IMR-90 (cell line): ENCODE measurements at places on chromosomes 2 and 18.

GRCh38 chr2:159030674-159031380 lies 62.4 kb downstream of the TANC1 start:
- no peaks in the 10 kb centered on the region for H3K27me3 ChIP-seq
- peaks cover 26% of the 10 kb centered on the region for H3K4me1 ChIP-seq
- H3K4me3 ChIP-seq, result no peak overlapping the region
- peak; percentile 83 for DNase-seq

DNA sequence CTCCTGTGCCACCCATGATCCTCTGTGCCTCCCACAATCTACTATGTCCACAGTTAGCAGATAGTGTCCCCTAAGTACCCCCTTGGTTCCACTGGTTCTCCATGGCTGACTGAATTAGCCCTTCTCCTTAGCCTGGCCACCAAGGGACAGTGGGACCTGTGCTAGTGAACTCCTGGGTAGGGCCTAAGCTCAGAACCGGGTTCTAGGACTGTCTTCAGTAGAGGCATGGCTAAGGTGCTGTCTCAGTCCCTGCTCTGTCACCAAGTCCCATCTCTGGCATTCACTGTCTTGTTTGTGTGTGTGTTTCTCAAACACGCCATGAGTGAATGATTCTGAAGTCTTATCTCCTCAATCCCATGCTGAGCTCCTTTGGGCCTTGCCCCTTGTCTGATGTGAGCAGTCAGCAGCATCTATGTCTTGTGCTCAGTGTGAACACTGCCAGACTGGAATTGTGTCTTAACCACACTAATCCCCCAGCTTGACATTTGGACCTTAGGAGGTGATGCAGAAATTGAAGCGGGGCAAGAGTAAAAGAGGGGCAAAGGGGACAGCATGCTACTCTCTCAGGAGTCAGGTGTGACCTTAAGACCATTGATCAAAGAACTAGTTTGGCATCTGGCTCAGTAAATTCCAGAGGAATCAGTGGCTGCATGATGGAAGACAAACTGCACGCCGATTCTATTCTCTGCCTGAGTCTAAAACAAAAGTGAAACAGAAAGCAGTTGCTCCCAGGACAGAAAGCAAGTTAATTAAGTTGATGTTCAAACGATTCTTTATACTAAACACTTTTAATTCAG lies 190.5 kb downstream of the ALPK2 start:
- peaks cover 6% of the 10 kb centered on the region; the same call in 1 of the 2 replicates for H3K27me3 ChIP-seq
- H3K27ac ChIP-seq, result no peak overlapping the region
- no peaks in the 10 kb centered on the region for H3K36me3 ChIP-seq

GRCh38 chr2:156890529-156891148 lies 366.9 kb upstream of the GALNT5 start:
- no peak overlapping the region for H3K4me3 ChIP-seq
- no peaks in the 10 kb centered on the region for H3K27me3 ChIP-seq
- H3K4me1 ChIP-seq, result no peaks in the 10 kb centered on the region
- H3K27ac ChIP-seq, result no peak overlapping the region
- DNase-seq, result no peak

GRCh38 chr2:19363474-19363778 lies 5.0 kb upstream of the OSR1 start:
- H3K27me3 ChIP-seq, result peaks cover 14% of the 10 kb centered on the region
- peak overlapping the region; percentile 15; the same call in 1 of the 2 replicates for H3K27ac ChIP-seq
- no peaks in the 10 kb centered on the region for H3K36me3 ChIP-seq

GRCh38 chr2:184945824-184946223 lies 347.5 kb downstream of the ZNF804A start:
- H3K4me1 ChIP-seq, result no peaks in the 10 kb centered on the region
- H3K27me3 ChIP-seq, result no peaks in the 10 kb centered on the region
- no peak for DNase-seq
- no peak overlapping the region for H3K4me3 ChIP-seq
- no peaks in the 10 kb centered on the region for H3K36me3 ChIP-seq

GRCh38 chr18:46379323-46379950 lies 275.3 kb downstream of the HAUS1 start:
- H3K4me3 ChIP-seq, result no peak overlapping the region
- no peak overlapping the region for H3K27ac ChIP-seq
- no peaks in the 10 kb centered on the region; the same call in 1 of the 2 replicates for H3K27me3 ChIP-seq
- DNase-seq, result no peak
- H3K4me1 ChIP-seq, result no peaks in the 10 kb centered on the region
